Suppressor macrophage treated with lipopolysaccharide for 4 hours (primary cell): ENCODE measurements at places on chromosomes 6 and 20.

DNA sequence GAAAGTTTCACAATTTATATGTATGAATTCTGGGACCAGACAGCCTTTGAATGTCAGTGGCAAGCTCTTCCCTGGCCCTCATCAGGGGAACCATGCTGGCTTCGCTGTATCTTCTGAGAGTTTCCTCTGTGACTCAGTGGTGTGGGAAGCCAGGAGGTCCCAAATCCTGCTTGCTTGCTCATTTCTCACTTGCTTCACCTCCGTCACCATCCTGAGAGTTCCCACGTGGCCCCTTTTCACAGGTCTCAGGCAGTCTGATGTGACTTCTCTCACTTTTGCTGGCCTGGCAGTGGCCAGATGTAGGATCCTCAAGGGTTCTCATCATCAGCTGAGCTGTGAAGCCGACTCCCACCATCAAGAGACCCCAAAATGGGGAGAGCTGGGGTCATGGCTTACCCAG lies 28.4 kb upstream of the RIN2 start:
- no peak for DNase-seq

GRCh38 chr20:48378976-48379675 lies 448.7 kb downstream of the PREX1 start:
- no peak for DNase-seq

DNA sequence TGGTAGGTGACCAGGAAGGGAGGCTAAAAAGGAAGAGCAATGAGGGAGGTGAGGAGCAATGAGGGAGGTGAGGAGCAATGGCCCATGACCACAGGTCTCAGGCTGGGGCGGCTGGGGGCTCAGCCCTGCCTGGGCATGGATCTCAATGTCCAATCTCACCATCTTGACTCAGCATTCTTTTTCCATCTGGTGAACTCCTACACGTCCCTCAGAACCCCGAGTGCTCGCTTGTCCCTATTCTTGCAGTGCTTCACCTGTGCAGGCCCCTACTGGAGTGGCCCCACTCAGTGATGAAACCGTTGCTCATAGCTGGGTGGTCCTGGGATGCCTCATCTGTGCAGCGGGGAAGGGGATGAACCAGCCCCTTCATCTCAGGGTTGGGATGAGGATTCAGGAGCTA lies 16.9 kb upstream of the RBBP8NL start:
- DNase-seq, result no peak

- DNase-seq, result no peak
Observed at GRCh38 chr6:7461416-7461815, 71.8 kb downstream of the RIOK1 start.

GRCh38 chr6:37127961-37128862 lies 41.7 kb upstream of the PIM1 start:
- DNase-seq, result no peak

DNA sequence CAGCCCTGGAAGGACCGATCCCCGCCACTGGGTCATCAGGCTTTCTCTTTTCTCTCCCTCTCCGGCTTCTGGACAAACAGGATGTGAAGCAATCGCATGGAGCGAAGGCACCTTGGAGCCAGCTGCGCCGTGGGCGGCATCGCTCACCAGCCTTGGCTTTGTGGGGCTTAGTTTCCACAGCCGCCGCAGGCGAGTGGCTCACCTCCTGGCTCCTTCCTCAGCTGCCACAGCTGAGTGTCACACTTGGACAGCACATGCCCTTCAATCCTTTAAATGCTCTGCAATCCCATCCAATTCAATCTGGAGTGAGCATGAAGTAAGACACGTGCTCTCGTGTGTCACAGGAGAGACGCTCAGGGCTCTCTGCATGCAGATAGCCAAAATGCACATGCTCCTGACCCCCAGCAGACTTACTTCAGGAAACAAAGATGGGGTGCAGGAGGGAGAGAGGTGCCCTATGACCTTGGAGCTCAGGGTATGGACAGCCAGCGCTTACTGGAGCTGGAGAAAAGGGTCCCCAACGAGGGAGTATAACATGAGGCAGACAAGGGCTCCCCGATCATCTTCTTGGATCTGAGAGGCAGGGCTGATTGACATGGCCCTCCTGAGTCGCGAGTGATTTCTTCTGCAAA lies 70.9 kb downstream of the BMP7 start:
- DNase-seq, result no peak

GRCh38 chr20:60470366-60470765 lies 512.1 kb downstream of the CDH26 start:
- DNase-seq, result no peak

- peak; percentile 80 for DNase-seq
Observed at GRCh38 chr6:31614075-31614619, 887 bp upstream of the AIF1 start.

DNA sequence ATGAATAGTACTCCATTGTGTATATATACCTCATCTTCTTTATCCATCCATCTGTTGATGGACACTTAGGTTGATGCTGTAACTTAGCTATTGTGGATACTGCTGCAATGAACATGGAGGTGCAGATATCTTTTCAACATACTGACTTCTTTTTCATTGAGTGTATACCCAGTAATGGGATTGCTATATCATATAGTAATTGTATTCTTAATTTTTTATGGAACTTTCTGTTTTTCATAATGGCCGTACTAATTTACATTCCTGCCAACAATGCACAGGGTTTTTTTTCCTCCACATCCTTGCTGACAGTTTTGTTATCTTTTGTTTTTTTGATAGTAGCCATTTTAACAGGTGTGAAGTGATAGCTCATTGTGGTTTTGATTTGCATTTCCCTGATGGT lies 5.2 kb downstream of the CCN2 start:
- no peak for DNase-seq

- DNase-seq, result no peak
Observed at GRCh38 chr6:170365593-170365992, 59.0 kb downstream of the FAM120B start.

DNA sequence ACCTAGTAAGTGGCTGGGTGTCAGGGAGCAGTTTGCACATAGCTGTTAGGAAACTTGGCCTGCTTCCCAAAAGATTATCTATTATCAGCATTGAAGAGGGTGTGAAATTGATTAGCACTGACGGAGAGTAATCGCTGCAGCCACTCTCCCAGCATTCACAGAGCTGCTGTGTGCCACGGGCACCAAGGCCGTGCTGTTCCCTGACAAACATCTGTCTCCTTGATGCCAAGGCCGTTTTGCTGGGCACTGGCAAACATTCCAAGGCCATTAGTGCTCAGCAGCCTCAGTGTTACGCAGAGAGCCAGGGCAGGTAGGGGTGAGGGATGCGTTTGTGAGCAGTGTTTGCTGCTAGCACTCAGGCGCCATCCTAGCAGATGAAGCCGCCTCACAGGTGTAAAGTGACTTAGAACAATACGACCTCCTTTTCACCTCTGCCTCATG lies 57.7 kb upstream of the VSTM2L start:
- DNase-seq, result no peak

GRCh38 chr20:24109008-24109407 lies 120.4 kb upstream of the GGTLC1 start:
- no peak for DNase-seq

- no peak for DNase-seq
Observed at GRCh38 chr6:32074996-32075532, 34.1 kb downstream of the TNXB start.

GRCh38 chr6:11428895-11429294 lies 108.7 kb upstream of the TMEM170B start:
- no peak for DNase-seq

- peak; percentile 71 for DNase-seq
Observed at GRCh38 chr6:138953451-138953850, 34.6 kb downstream of the REPS1 start.

GRCh38 chr6:129251669-129252376 lies 368.9 kb downstream of the LAMA2 start:
- DNase-seq, result peak; percentile 56

DNA sequence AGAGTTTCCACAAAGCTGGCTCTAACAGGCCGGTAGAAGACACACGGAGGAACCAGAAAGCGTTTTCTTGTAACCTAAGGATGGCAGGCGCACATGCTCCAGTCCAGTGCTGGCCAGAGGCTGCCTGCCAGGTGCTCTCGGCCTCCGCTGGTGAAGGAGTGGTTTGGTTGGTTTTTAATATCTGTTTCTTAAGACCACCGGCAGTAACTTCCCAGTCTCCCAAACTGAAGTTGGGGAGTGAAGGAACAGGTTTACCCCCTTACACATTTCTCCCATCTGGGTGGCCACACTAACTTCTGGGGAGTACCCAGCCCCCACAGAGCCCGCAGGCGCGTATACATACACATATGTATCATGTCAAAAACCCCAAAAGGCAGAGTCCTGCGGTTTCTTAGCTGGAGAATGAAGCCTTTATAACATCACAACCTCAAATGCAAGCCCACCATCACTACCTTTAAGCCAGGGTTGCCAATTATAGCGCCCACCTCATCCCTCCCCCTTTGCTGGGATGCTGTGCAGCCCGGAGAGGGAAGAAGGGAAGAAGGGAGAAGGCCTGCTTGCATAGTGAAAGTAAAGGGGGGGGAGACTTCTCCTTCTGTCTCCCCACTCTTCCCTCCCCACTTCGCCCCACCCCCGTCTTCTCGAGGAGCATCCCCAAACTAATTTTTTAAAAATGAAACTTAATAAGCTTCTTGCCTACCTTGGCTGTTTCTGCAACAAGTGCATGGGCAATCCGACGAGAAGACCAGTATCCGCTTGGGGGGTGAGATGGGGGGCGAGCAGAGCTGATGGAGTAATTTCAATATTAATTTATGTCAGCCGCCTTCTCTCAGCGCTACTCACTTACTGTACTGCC lies 1.0 kb downstream of the TRERF1 start:
- DNase-seq, result peak; percentile 47

- peak; percentile 53 for DNase-seq
Observed at GRCh38 chr20:57498425-57499400, 26.2 kb downstream of the CTCFL start.
